NCI-H2107 (cell line): ENCODE measurements at places on chromosomes 2 and 18.

- no peak for DNase-seq
These were observed 472.6 kb downstream of the TXNL1 start for GRCh38 chr18:56165601-56166355.

DNA sequence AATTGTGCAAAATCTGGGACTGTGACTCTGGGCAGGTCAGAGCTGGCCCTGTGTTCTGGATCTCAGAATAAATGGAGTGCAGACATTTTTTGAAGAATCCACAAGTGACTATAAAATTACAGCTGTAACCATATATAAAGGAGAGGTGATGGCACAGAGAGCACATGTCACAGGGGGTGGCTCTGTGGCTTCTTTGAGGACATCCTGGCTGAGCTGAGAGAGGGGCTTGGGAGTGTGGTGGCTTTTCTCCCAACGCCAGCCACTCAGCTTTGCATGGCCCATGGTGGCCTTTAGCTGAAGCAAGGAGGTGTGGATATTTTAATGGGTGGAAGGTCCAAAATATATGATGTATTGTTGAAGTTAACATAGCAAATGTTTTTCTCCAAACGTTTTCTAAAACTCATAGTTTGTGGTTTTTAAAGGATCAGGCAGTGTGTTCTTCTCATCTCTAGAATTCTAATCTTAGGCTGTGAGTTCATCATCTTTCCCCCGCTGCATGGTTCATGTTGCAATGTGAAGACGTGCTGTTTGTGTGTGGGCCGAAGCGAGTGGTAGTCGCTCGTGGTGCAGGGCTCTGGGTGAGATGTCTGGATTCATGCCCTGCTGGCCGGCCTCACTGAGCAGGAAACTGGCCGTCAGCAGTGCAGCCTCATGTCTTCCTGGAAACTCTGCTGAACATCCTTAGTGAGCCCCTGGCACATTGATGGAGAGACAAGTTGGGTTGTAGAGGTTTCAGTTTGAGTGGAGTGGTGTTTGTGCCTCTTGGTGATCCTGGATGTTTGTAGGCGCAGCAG is 109.9 kb downstream of the ZNF236 start:
- no peak for DNase-seq

GRCh38 chr2:19848952-19849351 is 52.8 kb downstream of the TTC32 start:
- no peak for DNase-seq

DNA sequence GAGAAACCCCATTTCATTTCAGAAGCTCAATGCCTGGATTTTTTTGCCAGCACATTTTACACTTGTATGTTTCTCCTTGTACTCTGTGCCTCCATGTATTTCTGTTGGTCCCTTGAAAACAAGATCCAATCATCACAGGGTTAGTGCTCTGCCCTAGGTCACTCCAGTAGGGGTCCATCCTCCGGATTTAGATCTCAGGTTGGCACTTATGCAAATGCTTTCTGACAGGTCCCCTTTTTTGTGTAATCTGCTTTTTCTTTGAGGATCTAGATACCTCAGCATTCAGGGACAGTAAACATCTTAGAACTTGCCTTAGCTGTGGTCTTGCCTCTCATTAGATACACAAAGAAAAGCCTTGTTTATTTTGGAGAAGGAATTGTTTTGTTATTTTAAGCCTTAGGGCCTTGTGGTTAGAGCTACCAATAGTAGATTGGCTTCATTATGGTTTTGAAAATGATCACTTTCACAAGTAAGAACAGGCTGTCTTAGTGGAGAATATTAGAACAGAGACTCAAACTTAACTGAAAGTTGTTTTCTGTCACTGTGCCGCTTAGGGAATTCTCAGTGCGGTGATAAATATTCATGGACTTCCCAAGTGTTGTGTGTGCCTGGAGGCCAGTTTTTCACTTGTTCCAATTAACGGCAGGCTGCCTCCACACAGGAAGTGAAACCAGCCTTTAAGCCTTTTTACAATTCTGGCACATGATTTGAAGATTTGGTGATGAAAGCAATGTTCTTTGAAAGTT is 7.8 kb downstream of the MERTK start:
- DNase-seq: no peak

GRCh38 chr2:10489842-10490555 is 41.9 kb upstream of the ODC1 start:
- no peak for DNase-seq

GRCh38 chr18:10015941-10016819 is 102.4 kb downstream of the VAPA start:
- DNase-seq: no peak

DNA sequence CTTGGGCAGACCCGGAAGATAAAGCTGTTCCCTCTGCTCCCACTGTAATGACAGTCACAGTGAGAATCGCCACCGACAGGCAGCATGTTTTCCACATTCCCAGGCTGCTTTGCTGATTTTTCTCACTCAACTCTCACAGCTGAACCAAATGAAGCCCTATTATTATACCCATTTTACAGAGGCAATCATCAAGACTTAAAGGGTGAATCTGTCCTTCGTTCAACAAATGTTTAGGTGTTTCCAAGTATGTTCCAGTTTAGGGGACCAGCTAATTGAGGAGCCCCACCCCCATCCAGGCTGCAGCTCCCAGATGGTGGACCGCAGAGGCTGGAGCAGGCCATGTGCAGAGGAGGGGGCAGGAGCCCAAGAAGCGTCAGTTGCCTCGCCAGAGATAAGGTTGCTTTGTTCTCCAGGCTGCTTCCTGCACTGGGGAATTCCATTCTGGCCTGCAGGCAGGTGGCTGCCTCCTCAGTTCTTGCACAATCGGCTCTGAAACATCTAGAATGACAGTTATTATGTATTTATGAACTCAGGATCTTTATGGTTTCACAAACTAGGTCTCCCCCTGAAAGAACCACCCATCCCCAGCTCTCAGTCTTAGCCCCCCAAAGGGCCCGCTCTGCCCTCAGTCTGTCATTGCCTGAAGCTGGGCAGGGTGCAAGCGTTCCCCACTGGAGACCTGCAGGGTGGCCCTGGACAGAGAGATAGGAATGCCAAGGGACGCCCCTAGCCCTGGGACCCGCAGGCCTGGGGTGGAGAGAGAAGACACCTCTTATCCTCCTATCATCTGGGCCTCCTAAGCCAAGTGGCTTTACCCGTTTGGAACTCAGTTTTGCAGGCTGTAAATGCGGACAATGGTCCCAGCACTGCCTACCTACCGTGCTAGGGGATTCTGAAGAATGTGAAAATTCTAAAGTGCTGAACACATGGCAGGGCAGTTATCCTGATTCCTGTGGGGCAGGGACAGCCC is 49.1 kb upstream of the MYCN start:
- no peak for DNase-seq

- no peak for DNase-seq
These were observed 289.1 kb downstream of the TRIB2 start for GRCh38 chr2:13005761-13006335.

DNA sequence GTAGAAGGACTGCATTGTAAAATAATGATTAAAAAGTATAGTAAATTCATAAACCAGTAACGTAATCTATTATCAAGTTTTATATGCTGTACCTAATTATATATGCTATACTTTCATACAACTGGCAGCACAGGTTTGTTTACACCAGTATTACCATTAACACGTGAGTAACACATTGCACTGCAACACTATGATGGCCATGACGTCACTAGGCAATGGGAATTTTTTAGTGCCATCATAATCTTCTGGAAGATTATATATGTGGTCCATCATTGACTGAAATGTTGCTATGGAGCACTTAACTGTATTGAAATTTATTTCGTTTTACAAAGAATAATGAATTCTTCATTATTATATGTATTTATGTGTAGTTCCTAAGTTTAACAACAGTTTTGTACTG is 45.9 kb downstream of the FAM171B start:
- DNase-seq: no peak

DNA sequence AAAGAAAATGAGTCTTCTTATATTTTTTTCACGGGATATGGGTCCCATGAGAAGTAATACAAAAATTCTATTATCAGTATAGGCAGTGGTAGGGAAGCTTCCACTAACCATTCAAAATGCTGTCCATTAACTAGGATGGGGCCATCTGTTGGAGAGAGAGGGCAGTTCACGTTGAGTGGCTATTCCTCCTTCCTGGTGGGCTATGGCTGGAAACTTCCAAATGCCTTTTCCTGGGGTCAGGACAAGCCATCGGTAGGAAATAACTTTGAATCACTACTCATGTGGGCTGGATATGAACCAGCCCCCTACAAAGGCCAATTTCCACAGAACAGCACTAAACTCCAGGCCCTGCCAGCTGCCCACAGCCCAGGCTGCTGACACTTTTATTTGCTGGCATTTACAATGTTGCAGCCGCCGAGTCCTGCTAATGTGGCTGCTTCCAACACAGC is 156.1 kb upstream of the HNRNPA3 start:
- DNase-seq: no peak

GRCh38 chr2:108613261-108614042 is 79.2 kb downstream of the LIMS1 start:
- no peak for DNase-seq

DNA sequence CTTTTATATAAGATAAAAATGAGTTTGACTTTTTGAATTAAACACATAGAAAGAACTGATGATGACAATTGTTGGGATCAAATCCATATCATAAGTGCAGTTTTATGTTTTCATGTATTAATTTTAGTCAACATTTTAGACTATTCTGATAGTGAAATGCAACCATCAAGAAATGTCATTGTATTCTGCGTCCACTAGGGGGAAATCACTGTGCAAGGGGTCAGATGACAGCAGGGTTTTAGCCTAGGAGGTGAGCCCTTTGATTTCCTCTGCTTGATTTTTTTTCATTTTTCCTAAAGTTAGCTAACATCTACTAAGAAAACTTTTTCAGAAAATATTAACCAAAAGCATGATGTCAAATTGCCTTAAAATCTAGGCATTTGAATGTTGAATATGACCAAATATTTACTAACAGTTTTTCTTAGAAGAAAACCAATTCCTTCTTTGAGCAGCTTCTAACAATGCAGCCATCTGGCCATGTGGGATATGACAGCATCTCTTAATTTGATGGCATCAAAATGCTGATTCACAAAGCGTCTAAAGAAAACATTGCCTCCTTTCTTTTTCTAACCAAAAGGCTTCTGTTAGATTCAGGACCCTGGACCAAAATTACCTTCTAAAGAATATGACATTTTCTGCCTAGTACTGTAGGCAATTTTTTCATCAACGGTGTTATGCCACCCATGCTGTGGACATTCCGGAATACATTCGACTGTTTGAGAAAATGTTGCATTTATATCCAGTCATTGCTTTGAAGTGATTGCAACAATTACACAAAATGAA is 141.5 kb downstream of the SPHKAP start:
- DNase-seq: no peak

DNA sequence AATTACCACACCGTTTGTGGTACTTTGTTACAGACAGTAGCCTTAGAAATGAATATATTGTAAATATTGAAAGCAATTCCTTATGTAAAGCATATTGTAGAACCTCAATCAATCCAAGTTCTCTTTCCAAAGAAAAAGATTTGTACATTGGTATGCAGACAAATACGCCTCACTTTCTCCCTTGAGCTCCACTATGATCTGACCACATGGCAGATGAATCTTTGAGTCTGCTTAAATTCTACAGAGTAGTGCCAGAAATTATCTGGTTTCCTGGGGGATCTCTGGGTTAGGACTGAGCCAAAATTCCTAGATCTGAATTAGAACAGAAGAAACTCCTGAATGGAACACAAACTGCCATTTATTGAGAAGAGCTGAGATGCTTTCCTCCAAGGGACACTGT is 99.0 kb downstream of the CPO start:
- no peak for DNase-seq

GRCh38 chr18:69871363-69871762 is 76.3 kb downstream of the CD226 start:
- no peak for DNase-seq

- DNase-seq: no peak
These were observed 16.7 kb downstream of the SS18 start for GRCh38 chr18:26073758-26074157.

- no peak for DNase-seq
These were observed 1.6 kb upstream of the GPR45 start for GRCh38 chr2:105239924-105240323.

GRCh38 chr2:18752667-18753422 is 163.5 kb upstream of the NT5C1B start:
- DNase-seq: no peak

DNA sequence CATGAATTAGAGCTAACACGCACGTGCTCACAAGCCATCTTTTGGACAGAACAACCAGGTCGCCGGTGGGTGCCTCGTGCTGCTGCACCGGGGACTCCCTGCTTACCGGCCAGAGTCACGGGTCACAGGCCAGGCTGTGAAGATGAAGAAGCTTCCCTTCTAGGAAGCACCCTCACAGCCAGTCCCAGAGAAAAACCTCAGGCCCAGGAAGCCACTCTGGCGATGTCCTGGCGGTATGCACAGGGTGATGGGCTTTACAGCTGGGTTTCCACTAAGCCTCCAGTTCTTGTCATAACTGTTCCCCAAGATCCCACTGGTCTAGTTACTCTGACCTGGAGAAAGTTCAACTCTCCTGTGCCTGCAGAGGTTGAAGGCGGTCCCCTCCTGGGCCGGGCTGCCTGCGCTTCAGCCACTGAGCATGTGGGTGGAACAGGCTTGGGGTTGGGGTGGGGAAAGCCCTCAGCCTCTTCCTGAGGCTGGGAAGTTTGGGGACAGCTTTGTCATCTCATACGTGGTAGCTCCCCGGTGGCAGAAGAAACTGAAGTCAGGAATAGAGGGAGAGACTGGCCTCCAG is 15.2 kb upstream of the DIS3L2 start:
- DNase-seq: no peak

DNA sequence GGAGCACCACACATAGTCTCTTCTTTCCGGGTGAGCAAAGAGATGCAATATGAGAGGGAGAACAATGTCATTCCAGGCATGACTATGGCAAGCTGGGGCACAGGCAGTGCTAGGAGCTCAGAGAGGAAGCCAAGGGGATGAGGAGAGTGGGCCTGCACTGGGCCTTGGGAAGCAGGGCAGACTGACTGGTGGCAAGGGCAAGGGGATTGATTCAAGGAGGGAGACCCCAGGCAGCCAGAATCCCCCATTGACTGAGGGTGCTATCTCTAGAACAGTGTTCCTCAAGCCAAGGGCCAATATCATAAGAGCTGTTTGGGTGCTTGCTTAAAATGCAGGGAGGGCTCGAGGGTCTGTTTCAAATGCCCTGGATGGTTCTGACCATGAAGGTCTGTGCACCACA is 36.1 kb downstream of the MARCO start:
- DNase-seq: no peak

GRCh38 chr2:80499095-80499494 is 194.5 kb upstream of the LRRTM1 start:
- no peak for DNase-seq
